ENCODE measurements at places on chromosomes 1 and 21.

DNA sequence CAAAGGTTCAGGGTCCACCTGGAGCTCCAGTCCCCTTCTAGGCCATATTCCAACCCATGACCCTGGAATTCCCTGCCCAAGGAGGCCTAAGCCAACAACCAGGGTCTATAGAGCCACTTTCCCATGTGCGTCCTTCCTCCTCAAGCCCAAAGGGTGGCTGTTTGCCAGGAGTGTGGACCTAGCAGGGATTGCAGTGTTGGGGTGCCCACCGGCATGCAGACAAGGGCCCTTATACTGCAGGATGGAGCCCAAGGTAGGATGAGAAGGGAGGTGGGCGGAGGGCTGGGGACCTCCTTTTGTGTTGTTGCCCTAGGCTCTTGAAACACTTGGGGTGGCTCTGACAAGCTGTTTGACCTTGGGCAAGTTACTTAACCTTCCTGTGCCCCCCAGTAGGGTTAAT lies 19.7 kb upstream of the ADGRB2 start:
- no peak for DNase-seq

DNA sequence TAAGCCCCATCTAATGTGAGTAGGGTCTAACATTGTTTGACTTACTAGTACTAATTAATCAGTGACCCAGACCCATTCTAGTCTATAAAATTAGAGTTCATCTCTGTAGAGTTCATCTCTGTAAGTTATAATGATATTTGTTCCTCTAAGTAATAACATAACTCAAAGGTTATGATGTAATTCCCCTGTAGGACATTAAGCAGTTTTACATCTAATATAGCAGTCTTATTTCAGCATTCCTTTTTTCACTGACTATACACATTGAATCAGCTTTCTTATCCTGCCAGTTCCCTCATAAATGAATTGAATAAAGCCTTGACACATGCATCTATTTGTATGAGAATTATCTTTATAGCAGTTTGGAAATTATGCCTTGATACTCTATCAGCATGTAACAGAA lies 90.9 kb downstream of the SH3GLB1 start:
- DNase-seq: no peak

DNA sequence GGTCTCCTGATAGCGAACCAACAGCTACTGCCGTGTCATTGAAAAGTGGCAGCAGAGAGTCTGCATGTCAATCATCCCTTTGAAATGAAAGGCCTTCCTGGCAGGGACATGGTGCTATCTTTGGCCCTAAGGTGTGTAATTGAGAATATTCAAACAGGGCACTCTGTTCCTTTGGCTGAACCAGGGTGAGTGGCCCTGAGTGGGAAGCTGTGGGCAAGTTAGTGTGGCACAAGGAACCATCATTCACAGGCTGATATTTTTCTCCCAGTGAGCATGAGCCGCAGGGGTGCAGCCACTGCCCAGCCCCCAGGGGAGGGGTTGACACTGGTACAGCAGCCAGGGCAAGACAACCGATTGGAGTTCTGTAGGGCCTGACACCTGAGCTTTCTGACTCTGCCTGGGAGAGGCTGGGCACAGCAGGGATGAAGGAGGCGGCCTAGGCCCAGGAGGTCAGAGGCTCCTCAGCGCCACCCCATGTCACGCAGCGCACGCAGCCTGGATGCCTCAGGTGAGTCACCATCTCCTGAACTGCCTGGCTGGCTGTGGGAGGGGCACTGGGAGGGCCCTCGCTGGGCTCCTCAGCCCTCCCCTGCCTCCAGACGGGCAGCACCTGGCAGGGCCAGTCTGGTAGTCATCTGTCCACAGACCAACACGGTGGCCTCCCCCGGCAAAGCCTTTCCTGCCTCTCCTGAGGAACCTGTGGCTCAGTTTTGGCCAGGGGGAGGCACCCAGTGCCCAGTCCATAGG lies 13.2 kb downstream of the QSOX1 start:
- no peak for DNase-seq

DNA sequence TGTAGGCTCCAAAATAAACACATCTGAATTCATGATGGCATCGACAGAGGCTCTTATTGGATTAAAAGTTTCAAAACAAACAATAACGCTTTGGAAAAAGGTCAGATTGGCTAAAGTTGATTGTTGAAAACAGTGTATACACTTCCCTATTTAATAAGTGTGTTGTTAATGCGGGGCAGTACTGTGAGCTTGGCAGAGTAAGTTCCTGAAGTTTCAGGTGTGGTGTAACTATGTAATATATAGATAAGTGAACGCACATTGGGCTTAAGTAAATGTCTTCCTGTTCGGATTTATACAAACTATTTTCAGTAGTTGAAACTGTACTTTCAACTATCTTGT lies 810 bp downstream of the ZBTB37 start:
- DNase-seq: no peak
